Naive thymus-derived CD4-positive, alpha-beta T cell (primary cell): ENCODE measurements at places on chromosomes 6 and 20.

- no peak for DNase-seq
Measured at GRCh38 chr20:33810259-33810658, 889 bp upstream of the CHMP4B start.

DNA sequence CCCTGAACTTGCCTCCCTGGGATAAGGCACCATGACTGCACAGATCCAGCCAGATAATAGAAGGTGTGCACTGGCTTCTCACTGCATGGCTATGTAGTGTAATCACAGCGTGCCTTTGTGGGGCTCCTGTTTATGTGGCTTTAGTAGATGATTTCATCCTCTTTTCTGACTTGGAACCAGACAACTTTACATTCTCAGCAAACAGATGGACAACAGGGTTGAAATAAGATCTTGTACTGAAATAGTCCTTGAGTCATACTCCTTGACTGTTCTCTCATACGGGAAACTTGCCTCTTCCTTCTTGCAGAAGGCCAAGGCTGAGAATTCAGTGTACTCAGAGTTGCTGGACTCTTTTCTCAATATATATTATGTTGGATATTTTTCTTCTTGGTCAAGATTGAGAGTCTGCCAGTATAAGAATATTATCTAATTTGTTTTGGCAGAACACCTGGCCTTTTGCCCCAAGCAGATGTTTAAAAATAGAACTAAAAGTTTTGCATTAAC is 25.0 kb upstream of the RNF144B start:
- no peak for DNase-seq

GRCh38 chr6:15526212-15526701 is 136.6 kb downstream of the DTNBP1 start:
- no peak for DNase-seq

DNA sequence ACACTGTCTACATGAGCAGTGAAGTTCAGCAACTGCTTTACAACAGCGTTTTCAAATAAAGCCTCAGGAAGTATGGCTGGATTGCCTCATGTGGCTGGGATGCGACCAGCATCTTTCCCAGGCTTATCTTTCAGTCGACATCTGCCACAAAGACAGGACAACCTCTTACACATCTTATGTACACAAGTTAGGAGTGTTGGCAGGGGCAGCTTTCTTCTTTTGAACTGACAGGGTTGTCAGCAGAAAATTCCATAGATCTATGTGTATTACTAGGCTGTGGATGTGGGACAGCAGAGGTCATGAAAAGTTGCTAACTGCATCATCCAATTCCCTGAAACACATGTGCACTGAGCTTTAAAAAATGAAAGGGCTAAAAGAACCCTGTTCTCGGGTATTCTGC is 48.1 kb downstream of the PLAGL1 start:
- DNase-seq = no peak

- DNase-seq = no peak
Measured at GRCh38 chr20:23653400-23653938, 15.7 kb upstream of the CST3 start.

DNA sequence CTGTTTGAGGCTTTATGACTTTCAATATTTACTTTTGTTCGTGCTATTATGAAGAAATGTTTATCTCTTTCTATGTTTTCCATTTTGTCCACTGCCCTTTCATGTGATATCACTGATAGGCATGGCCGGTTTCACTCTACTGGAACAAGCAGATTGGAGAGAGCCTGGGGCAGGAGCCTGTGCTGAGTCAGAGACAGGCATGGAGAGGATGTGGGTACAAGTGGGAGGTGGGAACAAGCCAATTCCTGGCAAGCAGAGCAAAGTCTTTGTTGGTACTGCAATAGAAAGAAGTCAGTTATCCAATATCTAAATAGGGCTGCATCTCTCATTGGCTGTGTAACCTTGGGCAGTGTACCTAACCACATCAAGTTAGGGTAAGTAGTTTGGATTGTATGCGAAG is 545.6 kb upstream of the MAP3K7 start:
- no peak for DNase-seq

DNA sequence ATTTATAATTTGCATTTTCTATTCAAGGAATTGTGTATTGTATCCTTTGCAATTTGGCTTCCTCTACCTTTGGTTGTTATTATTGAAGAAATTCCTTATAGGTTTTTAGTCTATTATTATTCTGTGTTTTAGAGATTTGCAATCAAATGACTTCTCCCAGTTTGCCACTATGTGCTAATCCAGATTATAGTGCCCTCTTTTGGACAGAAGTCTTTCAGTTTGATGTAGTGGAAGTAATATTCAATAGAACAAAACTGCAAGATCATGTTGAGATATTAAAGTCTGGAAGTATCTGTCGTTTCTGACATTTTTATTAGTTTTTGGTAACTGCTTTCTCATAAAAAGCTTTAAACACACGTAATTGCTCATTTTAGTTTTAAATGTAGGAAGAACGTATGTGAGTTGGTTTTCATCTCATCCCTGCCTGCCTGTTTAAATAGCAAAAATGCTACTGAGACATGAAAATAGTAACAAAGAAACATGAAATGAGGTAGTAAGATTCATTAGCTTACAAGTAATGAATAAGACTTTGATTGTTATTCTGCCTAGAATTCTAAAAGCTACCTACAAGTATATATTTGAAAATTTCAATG is 72.8 kb downstream of the RTN4IP1 start:
- DNase-seq = no peak

DNA sequence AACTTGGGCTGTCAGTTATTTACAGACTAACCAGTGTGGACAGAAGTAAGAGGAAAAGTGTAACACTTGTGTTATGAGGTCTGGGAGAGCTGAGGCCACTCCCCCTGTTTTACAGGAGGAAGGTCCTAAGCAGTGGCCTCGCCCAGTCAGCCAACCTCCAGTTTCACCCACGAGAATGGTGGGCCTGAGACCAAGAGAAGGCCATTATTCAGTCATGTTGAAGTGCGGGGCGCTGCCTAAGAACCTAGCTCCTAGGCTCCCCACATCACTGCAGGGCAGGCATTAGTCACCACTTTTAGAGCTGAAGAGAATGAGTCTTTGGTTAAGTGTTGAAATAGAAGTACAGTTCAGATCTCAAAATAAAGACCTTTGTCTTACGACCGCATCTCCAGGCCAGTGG is 27.9 kb downstream of the CDYL start:
- DNase-seq = no peak

DNA sequence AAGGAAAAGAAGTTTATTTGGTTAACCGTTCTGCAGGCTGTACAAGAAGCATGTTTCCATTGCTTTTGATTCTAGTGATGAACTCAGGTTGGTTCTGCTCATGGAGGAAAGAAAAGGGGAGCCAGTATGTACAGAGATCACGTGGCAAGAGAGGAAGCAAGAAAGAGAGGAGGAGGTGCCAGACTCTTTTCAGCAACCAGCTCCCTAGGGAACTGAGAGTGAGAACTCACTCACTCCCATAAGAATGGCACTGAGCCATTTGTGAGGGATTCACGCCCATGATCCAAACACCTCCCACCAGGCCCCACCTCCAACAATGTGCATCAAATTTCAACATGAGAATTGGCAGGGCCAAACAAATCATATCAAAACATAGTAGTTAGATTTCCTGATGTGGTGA is 649.1 kb downstream of the EPM2A start:
- DNase-seq = no peak

GRCh38 chr6:154267508-154268106 is 89.0 kb downstream of the IPCEF1 start:
- DNase-seq = peak; percentile 28

DNA sequence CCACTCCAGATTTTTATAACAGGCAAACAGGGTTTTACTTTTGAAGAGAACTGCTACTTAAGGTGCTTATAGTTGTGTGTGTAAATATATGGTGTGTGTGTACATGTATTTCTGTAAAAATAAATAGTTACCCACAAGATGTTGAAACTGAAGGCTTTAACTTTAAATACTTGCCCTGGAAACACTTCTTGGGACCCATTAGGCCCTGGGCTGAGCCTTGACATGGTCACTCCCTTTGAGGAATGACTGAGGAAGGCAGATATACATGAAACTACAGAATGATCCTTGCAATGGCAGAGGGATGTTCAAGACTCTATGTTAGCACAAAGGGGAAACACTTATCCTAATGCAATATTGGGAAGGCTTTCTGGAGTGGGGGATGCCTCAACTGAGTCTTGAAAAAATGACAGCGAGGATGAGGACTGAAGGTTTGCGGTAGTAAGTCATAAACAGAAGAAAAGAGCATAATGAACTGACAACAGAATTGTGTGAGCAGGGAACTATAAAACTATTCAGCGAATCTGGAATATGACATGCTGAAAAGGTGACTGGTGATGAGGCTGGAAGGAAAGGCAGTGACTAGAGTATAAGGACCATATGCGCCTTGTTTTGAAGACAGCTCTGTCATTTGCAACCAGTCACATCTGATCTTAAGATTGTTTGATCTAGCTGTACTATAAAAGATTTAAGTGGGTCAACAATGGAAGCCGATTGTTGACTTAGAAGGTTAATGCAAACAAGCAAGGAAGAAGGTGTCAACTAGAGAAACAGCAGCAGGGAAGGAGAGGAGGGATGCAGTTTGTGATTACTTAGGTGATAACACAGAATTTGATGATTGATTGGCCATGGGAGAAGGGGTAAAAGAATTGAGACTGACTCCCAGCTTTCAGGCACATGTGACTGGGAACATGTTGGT is 64.4 kb upstream of the COL21A1 start:
- DNase-seq = no peak

GRCh38 chr6:29525311-29525639 is 34.3 kb downstream of the UBD start:
- DNase-seq = no peak

GRCh38 chr6:9745966-9746365 is 668.9 kb downstream of the TFAP2A start:
- no peak for DNase-seq

DNA sequence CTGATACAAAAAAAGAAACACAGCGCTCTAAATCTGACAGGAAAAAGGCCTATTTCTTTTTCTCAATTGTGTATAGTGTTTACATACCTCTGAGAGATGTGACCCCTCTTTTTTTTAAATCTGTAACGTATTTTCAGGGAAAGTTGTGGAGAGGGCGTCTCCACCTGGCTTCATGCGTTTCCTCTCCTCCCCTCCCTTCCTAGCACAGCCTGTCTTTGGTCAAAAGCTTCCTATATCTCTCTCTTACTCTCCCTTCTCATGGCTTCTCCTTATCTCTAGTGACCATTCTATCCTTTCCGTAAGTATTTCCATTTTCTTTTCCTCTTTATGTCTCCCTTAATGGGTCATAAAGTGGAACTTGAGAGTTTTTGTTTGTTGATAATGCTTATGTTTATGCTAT is 458.9 kb downstream of the HACE1 start:
- DNase-seq = no peak

DNA sequence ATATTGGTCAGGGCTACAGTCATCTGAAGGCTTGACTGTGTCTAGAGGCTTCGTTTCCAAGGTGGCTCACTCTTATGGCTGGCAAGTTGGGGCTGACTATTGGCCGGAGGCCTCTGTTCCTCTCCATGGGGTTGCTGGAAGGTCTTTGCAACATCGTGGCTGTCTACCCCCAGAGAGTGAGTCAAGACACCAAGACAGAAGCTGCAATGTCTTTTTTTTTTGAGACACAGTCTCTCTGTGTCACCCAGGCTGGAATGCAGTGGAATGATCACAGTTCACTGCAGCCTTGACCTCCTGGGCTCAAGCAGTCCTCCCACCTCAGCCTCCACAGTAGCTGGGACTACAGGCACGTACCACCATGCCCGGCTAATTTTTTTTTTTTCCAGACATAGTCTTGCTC is 29.4 kb upstream of the KIF3B start:
- no peak for DNase-seq

DNA sequence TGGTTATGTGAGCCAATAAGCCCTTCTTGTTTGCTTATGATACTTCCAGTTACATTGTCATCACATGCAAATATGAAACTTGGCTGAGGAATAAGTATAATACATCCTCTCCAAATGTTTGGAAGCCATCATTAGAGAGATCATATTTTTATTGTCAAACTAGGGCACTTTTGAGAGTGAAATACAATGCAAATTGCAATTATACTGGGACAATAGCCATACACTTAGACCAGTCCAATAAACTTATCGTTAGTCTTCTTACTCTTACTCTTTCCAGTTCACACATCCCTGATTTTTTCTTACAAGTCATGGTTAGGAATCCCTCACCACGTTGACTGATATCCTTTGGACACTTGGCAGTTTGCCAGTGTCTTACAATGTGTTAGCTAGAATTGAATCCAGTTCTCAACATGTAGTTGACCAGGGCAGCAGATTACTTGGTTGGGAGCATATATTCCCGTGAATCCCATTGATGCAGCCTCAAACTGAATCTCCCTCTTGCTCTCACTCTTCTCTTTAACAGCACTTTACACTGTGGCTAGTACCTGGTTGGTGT is 519.7 kb upstream of the ID4 start:
- DNase-seq = no peak

DNA sequence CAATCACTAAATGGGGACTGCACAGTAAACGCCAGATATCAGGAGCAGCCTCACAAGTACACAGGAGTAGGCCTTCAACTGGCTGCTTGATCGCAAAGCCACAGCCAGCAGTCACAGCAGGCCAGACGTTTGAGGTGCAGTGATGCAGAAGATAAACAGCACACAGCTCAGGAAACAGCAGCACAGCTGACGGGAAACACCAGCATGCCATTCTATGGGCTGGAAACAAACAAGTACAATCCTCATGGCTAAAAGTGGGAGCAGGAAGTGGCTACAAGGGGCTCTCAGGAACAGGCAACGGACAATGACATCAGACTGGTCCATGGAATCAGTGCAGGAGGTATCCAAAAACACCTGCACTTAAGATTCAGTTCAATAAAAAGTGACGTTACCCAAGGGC is 111.0 kb downstream of the DTNBP1 start:
- DNase-seq = no peak

DNA sequence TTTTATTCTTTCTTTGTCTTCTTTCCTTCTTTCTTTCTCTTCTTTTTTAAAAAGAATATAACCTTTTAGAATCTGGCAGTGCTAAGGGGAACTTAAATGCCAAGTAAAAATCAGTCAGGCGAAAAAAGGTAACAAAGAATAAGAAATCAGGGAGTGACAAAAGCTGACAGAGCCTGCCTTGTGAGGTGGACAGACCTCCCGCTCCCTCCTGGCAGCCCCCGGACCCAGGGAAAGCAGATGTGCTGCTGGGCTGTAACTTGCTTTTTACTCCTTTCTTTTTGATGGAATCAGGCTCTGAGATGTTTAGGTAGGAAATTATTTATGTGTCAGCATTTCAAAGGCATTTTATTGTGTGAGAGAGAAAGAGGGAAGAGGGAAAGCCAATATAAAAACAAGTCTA is 95.5 kb upstream of the TRAF3IP2 start:
- DNase-seq = no peak

DNA sequence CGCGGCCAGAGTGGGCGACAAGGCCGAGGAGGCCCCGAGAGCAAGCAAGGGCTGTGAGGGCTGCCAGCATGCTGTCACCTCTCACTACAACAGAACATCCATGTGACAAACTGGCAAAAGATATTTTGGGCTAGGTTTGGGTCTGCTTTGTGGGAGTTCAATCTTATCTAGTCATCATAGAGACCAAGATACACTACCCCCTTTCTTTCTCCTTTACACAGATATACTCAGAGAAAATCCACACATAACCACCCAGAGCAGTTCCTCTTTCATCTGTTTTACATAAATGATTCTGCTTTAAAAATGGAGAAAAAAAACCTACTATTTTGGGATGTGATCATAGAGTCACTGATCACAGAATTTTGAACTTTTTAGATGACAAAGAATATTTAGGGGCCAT is 16.8 kb downstream of the SOX4 start:
- no peak for DNase-seq

- DNase-seq = no peak
Measured at GRCh38 chr6:166588691-166589336, 2.3 kb upstream of the RAMACL start.
